Esophagus squamous epithelium (tissue), 5 donors: ENCODE measurements at places on chromosomes 1 and 21. TPM values are rescaled to one million over a fixed set of nuclear protein-coding genes. Genes with fewer than 3 reads are reported as not detected.

IFI44L gene
- total RNA-seq = 7.1 TPM

SMCP gene
- not detected for total RNA-seq

DNA sequence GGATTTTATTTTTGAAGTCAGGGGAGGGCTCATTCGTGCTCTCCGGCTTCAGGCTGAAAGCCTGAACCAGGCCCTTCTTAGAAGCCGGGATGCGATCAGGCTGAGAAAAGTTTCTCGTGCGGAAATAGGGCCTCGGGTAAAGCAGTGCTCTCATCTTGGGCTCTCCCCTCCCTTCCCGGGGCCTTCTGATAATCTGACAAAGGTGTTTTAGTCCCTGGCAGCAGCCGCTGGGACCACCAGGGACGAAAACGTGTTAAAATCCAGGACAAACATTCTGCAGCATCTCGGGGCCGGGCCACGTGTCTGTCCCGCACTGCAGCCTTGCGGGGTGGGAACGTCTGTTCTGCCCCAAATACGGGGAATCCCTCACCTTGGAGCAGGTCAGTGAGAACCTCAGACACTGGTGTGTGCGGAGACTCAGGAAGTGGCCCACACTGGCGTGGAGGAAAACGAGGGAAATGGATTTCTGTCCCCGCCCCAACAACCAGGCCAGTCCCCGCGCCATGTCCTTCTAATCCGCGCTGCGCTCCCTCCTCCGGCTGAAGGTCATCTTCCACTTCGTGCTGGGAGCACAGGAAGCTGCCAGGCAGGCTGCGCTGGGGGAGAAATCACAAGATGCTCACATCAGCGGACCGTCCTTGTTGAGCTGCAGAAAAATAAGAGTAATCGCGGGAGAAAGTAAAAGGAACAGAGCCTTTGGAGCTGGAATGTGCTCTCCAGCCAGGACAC lies 16.6 kb upstream of the AJAP1 start:
- no peak for DNase-seq

- no peak for DNase-seq
Observed at GRCh38 chr1:31951276-31951675, 13.1 kb upstream of the PTP4A2 start.

MAST2 gene
- total RNA-seq = 24.8 TPM

PLPP3 gene
- total RNA-seq = 116 TPM

DNA sequence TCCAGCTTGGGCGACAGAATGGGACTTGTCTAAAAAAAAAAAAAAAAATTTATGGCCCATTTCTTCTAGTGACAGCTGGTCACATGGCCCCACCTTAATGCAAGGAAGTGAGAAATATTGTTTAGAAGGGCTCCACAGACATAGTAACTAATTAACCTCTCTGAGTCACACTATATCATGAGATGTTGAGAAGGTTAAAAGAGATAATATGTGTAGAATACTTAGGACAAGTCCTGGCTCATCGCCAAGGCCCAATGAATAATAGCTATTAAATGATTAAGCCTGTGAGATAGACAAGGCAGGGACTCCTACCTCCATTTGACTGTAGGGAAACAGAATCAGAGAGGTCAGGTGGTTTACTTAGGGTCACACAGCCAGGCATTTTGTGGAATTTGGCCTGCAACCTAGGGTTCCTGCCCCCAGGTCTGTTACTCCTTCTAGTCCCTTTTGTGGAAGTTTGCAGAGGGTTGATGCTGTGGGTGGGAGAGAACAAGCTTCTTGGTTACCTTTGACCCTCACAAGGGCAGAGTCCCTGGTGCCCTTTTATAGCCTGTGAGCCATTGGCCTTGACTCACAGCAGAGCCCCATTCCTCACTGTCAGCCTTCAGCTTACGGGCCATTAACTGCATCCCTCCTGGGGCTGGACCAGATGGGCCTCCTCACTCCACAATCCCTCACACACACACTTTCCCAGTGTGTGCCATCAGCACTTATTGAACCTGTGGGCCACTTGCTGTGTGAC lies 48.5 kb downstream of the OPRD1 start:
- DNase-seq = no peak

SSX2IP gene
- total RNA-seq = 7.7 TPM

DNA sequence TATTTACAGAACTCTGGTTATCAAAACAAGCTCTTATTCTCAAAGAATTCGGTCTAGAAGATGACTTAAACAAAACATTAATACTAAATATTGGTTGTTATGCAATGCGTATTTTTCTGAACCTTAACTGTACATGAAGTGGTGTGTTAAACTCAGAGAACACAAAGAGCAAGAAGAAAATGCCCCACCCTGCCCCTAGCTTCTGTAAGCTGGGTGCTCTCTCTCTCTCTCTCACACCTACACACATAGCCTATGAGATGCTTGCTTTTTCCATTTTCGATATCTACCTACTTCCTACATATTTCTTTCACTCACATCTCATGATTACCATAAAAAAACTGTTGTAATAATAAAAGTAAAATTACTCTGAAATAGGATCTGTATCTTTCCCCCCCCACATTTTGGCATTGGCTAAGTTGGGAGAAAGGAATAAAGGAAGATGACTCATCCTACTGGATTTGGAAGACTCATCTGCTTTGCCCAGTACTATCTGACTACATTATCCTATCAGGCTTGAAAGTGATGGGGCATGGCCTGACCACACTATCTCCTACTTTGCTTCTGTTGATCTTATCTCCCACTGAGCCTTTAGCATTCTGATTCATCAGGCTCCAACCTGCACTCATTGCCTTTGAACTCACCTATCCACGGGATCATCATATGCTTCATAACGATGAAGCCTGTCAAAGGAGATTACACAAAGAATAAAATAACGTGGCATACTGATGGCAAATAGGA lies 2.9 kb downstream of the CRYZ start:
- no peak for DNase-seq

AJAP1 gene
- 4.0 TPM for total RNA-seq

DNA sequence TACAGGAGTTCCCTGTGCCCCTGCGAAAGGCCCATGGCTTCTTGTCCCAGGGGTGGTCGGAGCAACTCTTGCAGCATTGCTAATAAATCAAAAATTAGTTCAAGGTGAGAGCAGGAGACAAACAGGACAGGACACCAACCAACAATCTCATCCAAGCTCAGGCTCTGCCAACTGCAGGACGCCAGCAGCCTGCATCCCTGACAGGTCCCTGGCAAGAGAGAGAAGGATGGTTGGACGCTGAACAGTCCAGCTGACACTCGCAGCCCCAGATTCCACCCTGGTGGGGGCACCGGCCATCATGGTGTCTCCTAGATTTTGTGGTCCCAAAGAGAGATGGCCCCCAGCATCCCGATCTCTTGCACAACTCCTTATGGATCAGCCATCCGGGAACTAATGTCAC lies 142.1 kb upstream of the VAMP3 start:
- no peak for DNase-seq

OR10J1 gene
- total RNA-seq = not detected

MAPKAPK2 gene
- total RNA-seq = 37.8 TPM

ZNF684 gene
- 3.1 TPM for total RNA-seq

DNA sequence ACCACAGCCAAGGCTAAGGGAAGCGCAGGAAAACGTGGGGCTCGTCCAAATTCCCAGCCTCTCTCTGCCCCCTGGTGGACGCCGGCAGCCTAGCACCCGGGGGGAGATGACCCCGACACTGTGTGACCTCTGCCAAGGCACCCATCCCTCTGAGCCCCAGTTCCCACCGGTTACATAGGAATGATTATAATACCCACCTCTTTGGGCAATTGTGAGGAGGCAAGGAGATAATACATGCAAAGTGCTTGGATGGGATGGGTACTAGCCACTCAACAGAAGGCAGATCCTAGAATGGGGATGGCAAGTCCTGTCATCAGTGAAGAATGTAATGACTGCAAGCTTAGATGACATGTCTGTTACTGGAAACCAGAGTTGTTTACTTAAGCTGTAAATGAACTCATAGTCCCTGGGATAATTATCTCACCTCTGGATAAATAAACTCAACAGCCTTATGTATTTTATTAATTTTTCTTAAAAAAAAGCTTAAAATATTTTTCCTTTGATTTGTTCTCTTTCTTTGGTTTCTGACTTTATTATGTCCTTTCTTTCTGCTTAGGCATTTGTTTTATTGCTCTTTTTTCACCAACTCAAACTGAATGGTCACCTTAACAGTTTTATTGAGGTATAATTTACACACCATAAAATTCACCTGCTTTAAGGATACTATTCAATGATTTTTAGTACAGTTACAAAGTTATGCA lies 11.3 kb upstream of the BMP8B start:
- DNase-seq = no peak

C1orf116 gene
- total RNA-seq = 52.8 TPM

- no peak for DNase-seq
Observed at GRCh38 chr1:226378071-226378470, 29.8 kb downstream of the PARP1 start.

DNA sequence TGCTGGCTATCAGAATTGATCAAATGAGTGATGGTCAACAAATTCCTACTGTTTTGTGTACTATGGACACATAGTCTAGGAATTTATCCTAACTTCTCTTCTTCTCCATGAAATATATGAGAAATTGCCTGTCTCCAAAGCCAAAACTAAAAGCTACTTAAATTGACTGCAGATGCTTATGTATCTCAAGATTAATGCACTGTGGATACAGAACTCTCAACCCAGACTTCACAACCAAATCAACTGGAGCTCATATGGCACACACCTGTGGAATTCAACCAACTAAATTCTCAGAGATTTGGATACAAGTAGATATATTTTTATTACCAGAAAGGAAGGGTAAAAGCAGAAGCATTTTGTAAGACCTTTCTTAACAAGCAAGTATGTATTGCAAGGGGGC lies 566.1 kb downstream of the LTN1 start:
- no peak for DNase-seq

- no peak for DNase-seq
Observed at GRCh38 chr1:16392740-16393569, 25.9 kb downstream of the SZRD1 start.

TAL1 gene
- total RNA-seq = 0.82 TPM
